ENCODE measurements at places on chromosomes 2 and 18. TPM values are rescaled to one million over a fixed set of nuclear protein-coding genes. Genes with fewer than 3 reads are reported as not detected.

DNA sequence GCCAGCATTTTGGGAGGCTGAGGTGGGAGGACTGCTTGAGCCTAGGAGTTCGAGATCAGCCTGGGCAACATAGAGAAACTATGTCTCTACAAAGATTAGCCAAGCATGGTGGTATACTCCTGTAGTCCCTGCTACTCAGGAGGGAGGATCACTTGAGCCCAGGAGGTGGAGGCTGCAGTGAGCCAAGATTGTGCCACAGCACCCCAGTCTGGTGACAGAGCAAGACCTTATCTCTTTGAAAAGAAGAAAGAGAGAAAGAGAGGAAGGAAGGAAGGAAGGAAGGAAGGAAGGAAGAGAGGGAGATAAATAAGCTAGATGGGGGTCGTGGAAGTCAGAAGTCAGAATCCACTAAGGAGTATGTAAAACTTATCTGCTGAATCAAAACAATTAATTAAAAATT lies 16.2 kb downstream of the GPR75 start:
- no peak for DNase-seq

GRCh38 chr18:36427369-36427768 lies 129.9 kb downstream of the FHOD3 start:
- no peak for DNase-seq

GRCh38 chr2:13686262-13686661 lies 946.3 kb upstream of the LRATD1 start:
- DNase-seq = no peak

DNA sequence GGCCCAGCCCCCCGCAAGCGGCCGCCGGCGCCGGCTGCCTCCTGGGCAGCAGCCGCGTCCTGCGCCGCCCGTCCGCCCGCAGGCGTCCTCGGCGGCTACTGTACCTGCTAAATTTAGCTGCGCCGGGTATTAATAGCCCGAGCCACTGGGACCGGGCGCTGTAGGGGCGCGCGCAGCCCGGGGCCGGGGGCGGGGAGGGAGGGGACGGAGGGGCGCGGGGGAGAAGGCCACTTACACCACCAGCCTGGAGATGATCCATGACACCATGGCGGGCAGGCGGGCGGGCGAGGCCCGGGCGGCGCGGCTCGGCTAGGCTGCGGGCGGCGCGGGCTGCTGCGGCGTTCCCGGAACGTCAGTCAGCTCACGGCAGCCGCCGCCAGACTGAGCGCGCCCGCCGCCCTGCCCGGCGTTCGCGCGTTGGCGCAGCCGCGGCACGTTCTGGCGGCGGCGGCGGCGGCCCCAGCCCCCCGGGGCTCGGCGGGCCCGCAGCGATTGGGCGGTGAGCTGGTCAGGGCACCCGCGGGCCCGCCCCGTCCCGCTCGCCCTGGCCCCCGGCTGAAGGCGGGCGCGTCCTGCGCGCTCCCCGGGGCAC lies at the start of gene REEP1:
Gene REEP1 (minus strand): TSS at position 383 of the 592 bp plus-strand sequence. CDS start 116 bp downstream, at position 267.
- peak; percentile 72 for DNase-seq

DNA sequence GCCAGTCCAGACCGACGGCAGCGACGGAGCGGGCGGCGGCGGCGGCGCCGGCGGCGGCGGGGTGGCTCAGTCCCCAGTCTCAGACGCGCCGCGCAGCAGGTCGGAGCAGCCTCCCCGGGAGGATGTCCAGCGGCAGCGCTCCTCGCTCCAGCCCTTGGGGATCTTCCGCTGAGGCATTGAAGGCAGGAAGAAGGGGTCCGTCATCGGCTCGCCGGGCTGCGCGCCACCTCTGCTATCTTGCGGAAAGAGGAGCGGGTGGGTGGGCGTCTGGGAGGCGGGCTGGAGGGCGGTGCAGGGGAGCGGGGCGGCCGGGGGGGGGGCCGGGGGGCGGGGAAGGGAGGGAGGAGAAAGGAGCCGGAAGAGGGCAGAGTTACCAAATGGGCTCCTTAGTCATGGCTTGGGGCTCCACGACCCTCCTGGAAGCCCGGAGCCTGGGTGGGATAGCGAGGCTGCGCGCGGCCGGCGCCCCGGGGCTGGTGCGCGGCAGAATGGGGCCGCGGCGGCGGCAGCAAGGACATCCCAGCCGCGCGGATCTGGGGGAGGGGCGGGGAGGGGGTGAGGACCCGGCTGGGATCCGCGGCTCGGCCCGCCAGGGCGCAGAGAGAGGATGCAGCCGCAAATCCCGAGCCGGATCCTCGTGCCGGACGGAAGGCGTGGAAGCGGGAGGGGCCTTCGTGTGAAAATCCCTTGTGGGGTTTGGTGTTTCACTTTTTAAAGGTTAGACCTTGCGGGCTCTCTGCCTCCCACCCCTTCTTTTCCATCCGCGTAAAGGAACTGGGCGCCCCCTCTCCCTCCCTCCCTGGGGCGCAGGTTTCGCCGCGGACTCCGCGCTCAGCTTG lies at the start of gene NETO1:
Gene NETO1 (minus strand): TSS at position 242 of the 839 bp plus-strand sequence. CDS start 696 bp downstream, outside the sequence.
- DNase-seq = no peak

GRCh38 chr2:30492619-30493018 lies 45.6 kb downstream of the LCLAT1 start:
- no peak for DNase-seq

DNA sequence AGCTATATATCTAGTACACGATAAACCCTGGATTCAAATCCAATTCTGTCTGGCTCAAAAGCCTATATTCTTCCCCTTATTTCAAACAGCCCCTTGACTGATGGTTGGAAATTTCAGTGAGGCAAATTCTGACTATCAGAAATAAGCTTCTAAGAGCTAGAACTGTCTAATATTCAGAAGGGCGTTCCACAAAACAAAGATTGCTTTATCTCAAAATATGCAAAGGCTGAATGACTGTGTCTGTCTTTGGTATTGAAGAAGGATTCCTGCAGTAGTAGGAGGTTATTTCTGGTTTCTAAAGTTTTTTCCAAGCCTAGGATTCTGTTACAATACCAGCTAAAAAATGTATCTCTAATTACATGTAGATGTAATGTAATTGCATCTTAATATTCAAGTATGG lies 31.1 kb downstream of the DRC1 start:
- DNase-seq = no peak

- DNase-seq = no peak
Measured at GRCh38 chr2:80026040-80026729, 278.4 kb downstream of the LRRTM1 start.

Gene DSG3
- total RNA-seq = not detected

Gene ALLC
- not detected for total RNA-seq

Gene CHN1
- 11.6 TPM for total RNA-seq

Gene THADA
- total RNA-seq = 30.9 TPM

Gene TYMS
- 1.2 TPM for total RNA-seq
